Uterine smooth muscle cell (primary cell): ENCODE measurements at places on chromosomes 5 and 9. TPM values are rescaled to one million over a fixed set of nuclear protein-coding genes. Genes with fewer than 3 reads are reported as not detected.

POU4F3 gene
- under 0.01 TPM in 1 of 2 replicates, not detected in the other for total RNA-seq

FST gene
- 15.0 and 30.8 TPM in 2 replicates for total RNA-seq

TLN1 gene
- total RNA-seq = 584 and 593 TPM in 2 replicates

DMGDH gene
- 1.1 and 3.6 TPM in 2 replicates for total RNA-seq

SERF1A gene
- 3.5 and 5.9 TPM in 2 replicates for total RNA-seq

PCDHGB1 gene
- total RNA-seq = 0.44 and 1.2 TPM in 2 replicates

HEMGN gene
- total RNA-seq = not detected in 2 replicates

RALGPS1 gene
- 2.0 and 5.0 TPM in 2 replicates for total RNA-seq

SPINK9 gene
- not detected in 2 replicates for total RNA-seq

ADCY2 gene
- total RNA-seq = under 0.01 and 0.22 TPM in 2 replicates
